ENCODE measurements at places on chromosomes 2 and 18.

DNA sequence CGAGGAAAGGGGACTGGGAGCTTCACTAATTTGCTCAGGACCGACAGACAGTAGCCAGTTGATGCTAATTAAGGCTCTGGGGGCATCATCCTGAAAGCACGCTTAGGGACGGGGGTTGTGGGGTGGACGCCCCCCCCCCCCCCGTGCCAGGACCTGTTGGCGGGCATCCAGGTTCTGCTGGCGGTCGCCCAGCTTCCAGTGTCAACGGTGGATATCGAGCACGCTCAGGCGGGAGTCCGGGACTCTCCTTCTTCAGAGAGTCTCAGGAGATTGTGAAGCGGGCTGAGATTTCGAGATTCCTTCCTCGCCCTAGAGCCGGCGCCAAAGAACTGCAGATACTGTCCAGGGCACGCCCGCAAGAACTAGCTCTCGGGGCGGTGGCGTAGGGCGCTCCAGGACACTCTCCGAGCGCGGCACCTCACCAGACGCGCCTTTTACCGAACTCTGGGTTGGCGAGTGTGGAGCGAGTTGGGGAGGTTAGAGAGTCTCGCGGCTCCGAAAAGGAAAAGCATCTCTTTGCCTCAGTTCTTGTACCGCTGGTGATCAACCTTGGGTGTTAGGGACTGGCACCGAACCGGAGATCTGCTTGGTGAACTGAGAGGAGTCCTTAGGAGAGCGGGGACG is 5.6 kb downstream of the RAX start:
- DNase-seq: peak; percentile 19

GRCh38 chr2:107592280-107592624 is 234.4 kb upstream of the RGPD4 start:
- peak; percentile 34 for DNase-seq

- DNase-seq: no peak
Observed at GRCh38 chr2:211413746-211414145, 857.3 kb downstream of the CPS1 start.

DNA sequence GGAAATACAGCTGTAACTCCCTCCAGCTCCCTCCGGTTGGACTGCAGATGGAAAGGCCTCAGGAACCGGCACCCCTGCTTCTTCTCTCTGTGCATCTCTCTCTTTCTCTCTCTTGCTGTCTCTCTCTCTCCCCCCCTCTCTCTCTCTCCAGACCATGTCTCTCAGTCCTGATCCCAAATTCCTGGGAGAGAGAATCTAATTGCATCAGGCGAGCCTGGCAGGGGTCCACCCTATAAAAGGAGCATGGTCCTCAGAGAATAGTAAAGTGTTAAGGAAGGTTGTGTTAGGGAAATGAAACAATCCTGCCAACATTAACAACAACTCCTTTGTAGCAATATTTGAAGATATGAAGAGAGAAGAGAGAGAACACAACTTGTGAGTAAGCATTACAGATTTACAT is 36.7 kb downstream of the VIT start:
- DNase-seq: no peak

DNA sequence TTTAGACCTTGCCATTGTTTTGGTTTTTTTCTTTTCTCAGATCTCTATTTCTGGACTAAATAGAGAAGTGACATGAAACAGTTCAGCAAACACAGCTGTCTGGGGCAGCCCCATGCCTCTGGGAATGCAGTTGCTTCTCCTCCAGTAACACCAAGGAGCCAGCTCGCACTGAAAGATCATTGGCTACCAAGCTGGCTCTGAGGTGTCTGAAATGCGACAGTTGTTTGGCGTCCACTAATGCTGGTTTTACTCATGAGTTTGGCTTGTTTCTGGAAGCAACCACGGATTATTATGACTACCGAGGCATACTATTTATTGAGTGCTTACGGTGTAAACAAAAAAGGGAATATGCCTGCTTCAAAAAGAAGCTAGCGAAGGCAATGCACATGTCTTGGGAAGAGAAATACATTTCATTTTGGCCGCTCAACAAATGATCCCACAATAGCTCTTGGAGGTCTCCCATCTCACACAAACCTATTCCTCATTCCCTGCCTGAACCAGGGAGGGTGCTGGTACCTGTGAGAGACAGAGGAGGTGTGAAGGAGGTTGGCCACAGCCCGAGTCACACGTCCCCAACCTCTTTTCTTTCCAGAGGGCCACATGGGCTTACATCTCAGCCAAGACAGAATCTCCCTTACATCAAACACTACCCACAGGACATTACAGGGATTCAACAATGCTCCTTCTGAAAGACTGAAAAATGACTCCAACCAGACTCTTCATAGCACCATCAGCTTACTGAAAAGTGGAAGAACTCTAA is 37.5 kb upstream of the NEB start:
- DNase-seq: peak; percentile 13

DNA sequence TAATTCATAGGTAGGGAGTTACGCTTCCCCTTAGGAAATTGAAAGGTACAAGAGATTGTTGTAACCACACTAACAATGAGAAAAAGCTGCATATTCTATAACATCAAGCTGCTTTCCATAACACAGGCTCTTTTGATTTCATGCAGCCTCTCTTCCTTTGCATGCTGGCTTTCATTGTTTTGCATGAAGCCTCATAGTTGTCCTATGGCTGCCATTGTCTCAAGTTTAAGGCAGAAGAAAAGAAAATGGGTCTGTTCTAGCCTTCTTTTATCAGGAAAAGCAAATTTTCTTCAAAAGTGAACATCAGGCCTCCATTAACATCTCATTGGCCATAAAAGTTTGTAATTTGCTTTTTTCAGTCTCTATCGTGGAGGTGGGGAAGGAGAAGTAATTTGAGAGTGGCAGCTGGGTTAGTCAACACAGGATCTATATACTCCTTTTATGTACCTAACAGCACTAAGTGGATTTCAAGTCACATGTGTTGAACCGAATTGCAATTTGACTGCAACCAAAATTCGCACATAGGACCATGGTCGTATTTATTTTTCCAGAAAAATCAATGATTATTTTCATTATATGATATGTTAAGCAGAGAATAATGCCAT is 248.5 kb upstream of the RND3 start:
- DNase-seq: no peak

GRCh38 chr2:203562268-203562667 is 27.2 kb upstream of the RAPH1 start:
- no peak for DNase-seq

DNA sequence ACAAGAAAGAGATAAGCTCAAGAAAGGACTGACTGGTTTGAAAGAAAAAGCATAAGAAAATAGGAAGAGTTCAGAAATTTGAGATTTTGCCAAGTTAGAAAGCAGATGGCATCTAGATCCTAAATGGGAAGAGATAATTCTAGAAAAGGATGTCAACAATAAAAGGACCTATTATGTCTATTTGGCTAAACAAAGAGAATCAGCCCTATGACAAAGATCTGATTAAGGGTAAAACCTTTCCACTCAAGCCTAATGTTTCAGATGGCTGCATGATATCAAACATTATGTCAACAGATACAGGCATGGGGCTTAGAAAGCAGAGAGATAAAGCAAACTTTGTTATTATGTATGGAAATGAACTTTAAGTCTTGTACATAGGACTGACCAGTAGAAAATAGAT is 465.0 kb upstream of the TRIB2 start:
- DNase-seq: no peak

GRCh38 chr2:135862718-135863117 is 13.5 kb downstream of the MCM6 start:
- no peak for DNase-seq

- DNase-seq: no peak
Observed at GRCh38 chr2:185785156-185785555, 46.6 kb downstream of the FSIP2 start.

- DNase-seq: no peak
Observed at GRCh38 chr2:122213312-122213711, 457.9 kb downstream of the TSN start.

DNA sequence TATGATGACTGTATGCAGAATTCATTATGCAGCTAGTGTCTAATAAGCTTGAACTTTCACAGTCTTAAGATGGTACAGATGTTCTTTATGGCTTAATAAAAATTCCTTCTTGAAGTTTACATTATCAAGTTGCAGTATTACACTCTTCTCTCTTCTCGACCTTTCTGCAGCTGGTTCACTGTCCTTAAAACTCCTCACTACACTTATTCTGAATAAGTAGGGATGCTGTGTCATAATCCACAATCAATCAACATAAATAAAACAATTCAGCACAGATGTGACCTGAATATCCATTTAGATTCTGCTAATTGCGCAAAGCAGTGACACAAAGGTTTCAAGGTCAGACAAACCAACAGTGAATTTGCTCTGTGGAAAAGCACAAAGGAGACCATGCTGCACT is 356.8 kb downstream of the SUCLG1 start:
- no peak for DNase-seq

DNA sequence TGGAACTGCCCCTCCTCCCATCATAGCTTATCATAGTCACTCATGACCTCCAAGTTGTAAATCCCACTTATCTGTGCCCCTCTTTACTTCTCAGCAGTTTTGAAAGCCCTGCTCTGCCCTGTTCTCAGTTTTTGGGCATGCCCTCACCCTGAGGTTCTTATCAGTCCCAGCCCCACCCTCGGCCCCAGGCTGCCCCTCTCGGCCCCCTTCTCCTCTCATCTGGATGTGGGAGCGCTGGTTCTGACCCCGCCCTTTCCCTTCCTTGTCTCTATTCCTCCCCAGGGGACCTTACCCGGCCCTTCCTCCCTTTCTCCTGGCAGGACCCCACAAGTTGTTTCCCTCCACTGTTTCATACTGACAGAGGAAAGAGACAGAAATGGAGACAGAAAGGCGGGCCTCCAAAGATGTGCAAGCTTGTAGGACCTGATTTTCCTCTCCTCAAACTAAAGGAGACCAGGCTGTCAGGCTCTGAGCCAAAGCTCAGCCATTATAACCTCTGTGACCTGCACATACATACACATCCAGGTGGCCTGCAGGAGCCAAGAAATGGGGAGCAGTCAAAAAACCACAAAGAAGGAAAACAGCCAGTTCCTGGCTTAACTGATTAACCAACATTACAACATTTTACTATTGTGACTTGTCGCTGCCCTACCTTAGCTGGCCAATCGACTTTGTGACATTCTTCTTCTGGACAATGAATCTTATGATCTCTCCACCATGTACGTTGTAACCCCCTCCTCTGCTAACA is 171.0 kb upstream of the HS6ST1 start:
- no peak for DNase-seq
